ENCODE measurements at places on chromosomes 16 and 17. TPM values are rescaled to one million over a fixed set of nuclear protein-coding genes. Genes with fewer than 3 reads are reported as not detected.

The PRAC1 gene
- not detected for polyA plus RNA-seq

The AIPL1 gene
- not detected for polyA plus RNA-seq

The FAM117A gene
- 8.8 TPM for polyA plus RNA-seq

The ADAP2 gene
- polyA plus RNA-seq: 0.32 TPM

The BIRC5 gene
- 52.0 TPM for polyA plus RNA-seq

- peak; percentile 60 for DNase-seq
These were observed 155.6 kb upstream of the PLCG2 start for GRCh38 chr16:81623365-81624102.

DNA sequence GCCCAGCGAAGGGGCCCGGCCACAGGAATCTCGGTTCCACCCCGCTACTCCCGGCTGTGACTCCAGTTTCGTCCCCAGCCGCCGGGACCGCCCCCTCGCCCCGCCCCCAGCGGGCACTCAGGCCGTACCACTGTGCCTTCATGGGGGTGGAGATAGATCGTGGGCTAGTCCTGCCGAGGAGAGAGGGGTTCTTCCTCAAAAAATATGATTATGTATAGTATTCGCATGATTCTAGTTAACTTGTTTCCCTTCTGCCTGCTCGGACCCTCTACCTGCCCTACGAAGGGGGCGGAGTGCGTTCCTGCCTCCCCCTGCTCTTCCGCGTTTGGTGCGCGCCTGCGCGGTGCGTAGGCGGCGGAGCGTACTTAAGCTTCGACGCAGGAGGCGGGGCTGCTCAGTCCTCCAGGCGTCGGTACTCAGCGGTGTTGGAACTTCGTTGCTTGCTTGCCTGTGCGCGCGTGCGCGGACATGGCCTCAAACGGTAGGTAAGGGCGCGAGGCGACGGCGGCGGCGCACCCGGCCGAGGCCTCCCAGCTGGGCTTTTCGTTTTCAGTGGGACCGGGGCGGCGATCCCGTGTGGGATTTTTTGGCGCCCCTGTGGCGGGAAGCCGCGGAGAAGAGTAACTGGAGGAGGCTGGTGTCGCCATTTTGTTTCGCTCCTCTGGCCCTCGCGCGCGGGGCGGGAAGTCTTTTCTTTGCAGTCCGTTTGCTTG, at the start of gene FUS:
TSS of gene FUS (plus strand) at position 393 of the 713 bp plus-strand sequence. CDS start at position 469, 76 bp downstream.
- DNase-seq: peak; percentile 79

DNA sequence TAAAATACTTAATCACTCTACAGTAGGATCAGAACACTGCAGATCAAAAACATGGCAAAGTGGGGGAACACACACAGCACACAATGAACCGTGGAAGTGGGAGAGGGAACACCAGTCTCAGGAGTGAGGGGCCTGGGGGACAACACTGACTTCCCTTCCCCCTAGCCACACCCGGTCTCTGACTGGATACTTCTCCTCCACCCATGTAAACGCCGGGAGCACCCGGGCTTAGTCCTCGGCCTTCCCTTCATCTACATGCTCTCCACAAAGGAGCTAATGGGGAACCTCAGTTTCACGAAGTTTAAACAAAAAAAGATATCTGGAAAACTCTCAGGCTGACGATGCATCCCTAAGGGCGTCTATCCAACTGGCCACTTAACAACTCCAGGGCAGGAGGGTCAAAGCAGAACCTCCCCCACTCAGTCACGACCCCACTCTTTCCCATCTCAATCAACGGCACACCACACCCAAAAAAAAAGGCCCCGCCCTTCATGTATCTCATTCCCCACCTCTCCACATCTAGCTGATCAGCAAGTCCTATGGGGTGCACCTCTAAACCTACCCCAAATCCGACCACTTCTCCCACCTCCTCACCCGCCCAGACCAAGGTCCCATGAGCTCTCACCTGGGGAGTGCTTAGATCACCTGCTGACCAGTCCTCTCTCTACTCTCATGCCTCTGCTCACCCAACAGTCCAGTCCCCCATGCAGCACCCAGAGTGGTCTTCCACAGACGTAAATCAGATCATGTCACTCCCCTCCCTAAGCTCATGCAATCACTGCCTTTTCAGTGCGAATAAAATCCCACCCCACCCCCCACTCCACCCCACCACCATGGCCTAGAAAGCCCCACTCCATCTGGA, 7.4 kb downstream of the ZDHHC7 start:
- no peak for DNase-seq

- DNase-seq: no peak
These were observed 1.5 kb downstream of the GGA2 start for GRCh38 chr16:23508589-23509440.

- no peak for DNase-seq
These were observed 1.5 kb downstream of the FCSK start for GRCh38 chr16:70455910-70456309.

DNA sequence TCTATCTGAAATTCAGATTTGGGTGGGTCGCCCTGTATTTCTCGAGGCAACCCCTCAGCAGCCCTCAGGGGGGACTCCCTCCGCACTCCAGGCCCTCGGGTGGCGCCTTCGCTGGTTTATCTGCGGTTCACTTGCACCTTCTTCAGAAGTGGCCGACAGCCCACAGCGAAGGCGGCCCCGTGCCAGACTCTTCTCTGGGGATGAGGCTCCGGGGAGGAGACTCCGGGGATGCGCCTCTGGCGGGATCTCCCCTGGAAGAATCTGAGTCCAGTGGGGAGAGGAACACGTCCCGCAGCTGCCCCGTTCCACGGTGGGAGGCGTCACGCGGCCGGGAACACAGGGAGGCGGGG, 63.9 kb upstream of the DNAJA2 start:
- no peak for DNase-seq

GRCh38 chr17:81240761-81241160, 1.6 kb downstream of the NDUFAF8 start:
- no peak for DNase-seq

- no peak for DNase-seq
These were observed 67.8 kb downstream of the C16orf78 start for GRCh38 chr16:49441366-49441780.

GRCh38 chr17:2749784-2750181, 331 bp upstream of the CCDC92B start:
- peak; percentile 67 for DNase-seq

GRCh38 chr17:77458202-77459017, 317.6 kb downstream of the SEC14L1 start:
- DNase-seq: no peak

DNA sequence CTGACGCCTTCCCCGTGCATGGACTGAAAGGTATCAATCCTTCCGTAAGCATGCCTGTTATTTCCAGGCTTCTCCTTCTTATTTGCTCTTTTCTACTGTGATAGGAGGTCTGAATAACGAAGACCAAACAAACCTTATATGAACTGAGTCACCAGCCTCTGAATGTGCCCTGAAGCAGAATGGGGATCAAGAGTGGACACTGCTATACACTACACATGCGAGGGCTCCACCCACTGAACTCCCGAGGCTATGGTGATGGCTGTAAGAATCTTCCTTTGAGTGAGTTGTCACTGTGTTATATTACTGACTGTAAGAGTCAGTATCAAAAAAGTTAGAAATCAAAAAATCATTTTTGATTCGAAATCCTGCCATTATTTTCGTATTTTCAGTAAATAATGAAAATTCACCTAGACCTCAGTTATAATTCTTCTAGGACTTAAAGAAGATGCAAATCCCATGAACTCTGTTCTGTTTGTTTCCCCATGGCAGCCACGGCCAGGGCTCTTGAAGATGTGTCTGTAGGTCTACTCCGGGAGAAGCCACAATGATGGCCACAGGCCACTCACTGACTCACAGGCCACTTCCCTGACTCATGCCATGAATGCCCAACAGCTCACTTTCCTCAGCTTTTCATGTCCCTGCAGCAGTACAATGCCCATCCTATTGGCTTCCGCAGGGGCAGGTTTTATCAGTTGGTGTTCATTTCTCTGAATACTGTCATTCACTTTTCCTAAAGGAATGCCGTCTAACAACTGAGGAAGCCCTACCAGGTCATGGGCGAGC, 54.7 kb downstream of the ZZEF1 start:
- peak; percentile 37 for DNase-seq

GRCh38 chr16:79171931-79172705, 428.4 kb downstream of the MAF start:
- DNase-seq: no peak
